Stimulated activated CD8-positive, alpha-beta memory T cell treated with anti-CD3 and anti-CD28 coated beads, Interleukin-2, amount 100 ng/mL, for 48 hours (primary cell): ENCODE measurements at places on chromosomes 16 and 17.
A peak's percentile ranks its signal among the peaks of the same experiment; 100 is the strongest.

GRCh38 chr16:13153696-13154095, 252.3 kb downstream of the SHISA9 start:
- DNase-seq = no peak

- no peak for DNase-seq
Observed at GRCh38 chr17:78878871-78879527, 24.0 kb downstream of the CEP295NL start.

DNA sequence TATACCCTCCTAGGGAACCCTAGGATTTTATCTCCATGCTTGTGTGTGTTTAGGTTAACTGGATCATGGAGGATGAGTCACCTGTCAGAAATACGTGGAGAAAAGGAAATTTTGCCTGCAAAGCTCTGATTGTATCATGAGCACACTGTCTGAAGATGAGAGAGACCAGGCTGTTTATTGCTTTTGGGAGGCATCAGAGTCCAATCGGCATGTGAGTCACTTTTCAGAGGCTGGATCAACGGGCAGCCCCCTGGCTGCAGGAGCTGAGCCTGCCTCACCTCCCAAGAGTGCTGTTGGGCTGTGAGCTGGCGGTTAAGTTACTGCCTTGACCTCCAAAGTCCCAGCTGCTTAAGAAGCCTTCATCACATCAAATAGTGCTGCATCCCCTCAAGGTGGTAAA, 41.5 kb upstream of the MED9 start:
- no peak for DNase-seq

GRCh38 chr16:75486014-75486675, 9.1 kb downstream of the CHST6 start:
- DNase-seq = no peak

DNA sequence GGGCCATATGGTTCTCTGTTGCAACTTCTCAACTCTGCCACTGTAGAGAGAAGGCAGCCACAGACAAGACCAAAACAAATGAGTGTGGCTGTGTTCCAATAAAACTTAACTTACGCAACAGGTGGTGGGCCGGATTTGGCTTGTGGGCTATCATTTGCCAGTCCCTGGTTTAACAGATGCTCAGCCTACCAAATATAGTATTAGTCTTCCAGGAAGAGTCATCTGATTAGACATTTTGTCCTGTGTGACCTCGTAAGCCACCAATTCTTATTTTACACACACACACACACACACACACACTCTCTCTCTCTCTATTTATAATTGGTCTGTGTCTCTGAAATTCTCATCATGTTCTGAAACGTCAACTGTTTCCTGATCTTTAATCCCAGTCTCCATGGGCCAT, 245.9 kb downstream of the XYLT1 start:
- DNase-seq = no peak

- DNase-seq = no peak
Observed at GRCh38 chr17:78611607-78612006, 34.4 kb upstream of the DNAH17 start.

GRCh38 chr17:46916211-46916610, 6.7 kb upstream of the GOSR2 start:
- no peak for DNase-seq

DNA sequence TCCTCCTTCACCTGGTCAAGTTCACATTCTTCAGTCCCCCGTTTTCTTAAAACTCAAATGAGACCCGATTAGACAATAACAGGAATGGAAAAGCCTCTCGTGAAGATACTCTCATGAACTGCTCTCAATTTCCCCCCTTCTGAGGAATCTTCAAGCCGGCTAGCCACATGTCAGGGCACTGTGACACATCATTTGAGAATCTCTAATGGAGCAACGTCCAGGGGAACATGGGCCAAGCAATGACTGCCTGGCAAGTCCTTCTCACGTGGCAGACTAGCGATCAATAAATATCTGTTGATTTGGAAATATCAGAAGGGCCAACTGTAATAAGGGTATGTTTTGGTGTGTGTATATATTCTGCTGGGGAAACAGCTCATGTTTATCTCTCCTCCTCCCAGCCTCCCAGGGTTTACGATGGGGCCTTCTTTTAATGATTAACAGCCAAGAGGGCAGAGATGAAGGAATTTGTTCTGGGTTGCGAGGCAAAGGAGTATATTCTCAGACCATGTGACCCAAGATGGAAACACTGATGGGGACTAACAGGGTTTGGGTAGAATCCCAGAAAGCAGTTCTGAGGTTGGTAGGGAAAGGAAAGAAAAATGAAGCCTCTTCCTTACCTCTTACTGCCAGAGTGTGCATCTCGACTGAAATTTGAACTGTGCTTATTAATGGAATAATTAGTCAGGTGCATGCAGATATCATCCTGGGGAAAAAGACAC, 21.4 kb downstream of the TTLL6 start:
- no peak for DNase-seq

DNA sequence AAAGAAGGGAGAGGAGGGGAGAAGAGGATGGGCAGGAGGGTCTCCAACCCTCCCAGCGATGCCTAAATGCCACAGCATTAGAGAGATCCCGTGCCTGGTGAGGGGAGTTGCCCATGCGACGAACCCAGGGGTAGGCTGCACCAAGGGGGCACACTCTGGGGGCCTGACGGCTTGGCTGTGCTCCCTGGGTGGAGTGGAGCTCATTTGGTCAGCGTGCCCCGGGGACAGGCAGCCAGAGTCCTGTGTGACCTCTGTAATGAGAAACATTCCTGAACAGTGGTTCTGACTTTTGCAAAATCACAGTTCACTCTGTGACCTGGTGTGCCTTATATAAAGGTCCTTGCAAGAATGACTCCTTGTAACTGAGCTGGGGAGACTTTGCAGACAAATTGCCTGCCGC, 205.0 kb upstream of the N4BP1 start:
- DNase-seq = no peak

- no peak for DNase-seq
Observed at GRCh38 chr16:84823484-84823883, 3.7 kb downstream of the CRISPLD2 start.

- no peak for DNase-seq
Observed at GRCh38 chr17:71461498-71462169, 659.2 kb upstream of the SOX9 start.

- DNase-seq = no peak
Observed at GRCh38 chr17:83069931-83070742, 9.3 kb upstream of the METRNL start.

GRCh38 chr16:74923766-74924460, 61.0 kb downstream of the WDR59 start:
- DNase-seq = no peak

- DNase-seq = peak; percentile 38
Observed at GRCh38 chr17:33674685-33675084, 381.6 kb upstream of the ASIC2 start.

GRCh38 chr17:35468475-35468874, 19.9 kb upstream of the SLFN13 start:
- DNase-seq = no peak

DNA sequence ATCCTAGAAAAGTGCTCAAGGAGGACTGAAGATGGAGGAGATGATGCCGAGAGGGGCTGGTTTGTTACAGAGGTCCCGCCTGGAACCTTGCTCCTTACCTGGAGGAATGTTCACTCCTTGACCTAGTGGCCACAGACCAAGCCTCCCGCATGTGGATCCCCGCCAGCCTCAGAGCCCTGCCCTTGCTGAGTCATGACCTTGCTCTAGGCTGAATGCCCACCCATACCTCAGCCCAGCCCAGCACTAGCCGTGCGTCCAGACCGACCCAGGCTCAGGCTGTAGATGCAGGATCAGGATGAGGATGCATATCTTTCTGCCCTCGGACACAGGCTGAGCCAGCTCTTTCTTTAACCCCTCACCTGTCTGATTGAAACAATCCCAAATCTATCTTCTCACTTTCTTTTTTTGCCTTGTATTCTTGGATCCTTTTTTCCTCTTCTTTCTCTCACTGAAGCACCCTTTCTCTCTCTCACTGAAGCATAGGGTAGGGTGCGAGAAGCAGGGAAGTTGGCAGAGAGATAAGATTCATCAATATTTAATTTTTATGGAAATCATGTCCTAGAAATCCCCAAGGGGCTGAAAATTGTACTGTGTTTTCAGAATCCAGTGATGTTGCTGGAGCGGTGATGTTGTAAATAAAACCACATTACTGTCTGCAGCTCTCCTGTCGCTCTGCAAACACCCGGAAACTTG, 34.9 kb downstream of the WSCD1 start:
- DNase-seq = no peak

GRCh38 chr17:64497565-64498035, 746 bp upstream of the POLG2 start:
- no peak for DNase-seq

- DNase-seq = no peak
Observed at GRCh38 chr16:49060728-49061127, 220.9 kb downstream of the CBLN1 start.

DNA sequence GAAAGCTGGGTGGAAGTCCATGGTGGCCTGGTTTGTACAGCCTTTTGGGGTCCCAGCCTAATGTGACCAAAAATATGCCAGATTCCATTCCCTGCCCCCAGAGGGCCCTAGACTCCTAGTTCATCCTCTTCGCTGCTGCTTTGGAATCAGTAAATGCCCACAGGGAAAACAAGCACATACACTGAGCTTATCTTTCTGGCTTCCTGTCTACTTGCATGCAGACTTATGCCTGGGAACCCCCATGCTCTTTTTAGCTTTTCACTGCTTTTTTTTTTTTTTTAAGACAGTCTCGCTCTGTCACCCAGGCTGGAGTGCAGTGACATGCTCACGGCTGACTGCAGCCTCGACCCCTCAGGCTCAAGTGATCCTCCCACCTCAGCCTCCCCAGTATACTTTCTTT, 6.2 kb upstream of the CD300LG start:
- no peak for DNase-seq

DNA sequence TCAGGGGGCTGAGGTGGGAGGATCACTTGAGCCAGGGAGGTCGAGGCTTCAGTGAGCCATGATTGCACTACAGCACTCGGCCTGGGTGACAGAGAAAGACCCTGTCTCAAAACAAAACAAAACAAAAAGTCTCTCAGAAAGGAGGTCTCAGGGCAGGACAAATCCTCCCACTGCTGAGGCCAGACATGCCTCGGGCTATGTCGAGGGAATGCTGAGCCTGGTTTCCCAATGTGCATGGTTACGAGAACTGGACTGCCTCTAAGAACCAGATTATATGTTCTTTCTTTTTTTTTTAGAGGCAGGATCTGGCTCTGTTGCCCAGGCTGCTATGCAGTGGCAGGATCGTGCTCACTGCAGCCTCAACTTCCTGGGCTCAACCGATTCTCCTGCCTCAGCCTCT, 27.6 kb downstream of the TRAP1 start:
- DNase-seq = no peak

DNA sequence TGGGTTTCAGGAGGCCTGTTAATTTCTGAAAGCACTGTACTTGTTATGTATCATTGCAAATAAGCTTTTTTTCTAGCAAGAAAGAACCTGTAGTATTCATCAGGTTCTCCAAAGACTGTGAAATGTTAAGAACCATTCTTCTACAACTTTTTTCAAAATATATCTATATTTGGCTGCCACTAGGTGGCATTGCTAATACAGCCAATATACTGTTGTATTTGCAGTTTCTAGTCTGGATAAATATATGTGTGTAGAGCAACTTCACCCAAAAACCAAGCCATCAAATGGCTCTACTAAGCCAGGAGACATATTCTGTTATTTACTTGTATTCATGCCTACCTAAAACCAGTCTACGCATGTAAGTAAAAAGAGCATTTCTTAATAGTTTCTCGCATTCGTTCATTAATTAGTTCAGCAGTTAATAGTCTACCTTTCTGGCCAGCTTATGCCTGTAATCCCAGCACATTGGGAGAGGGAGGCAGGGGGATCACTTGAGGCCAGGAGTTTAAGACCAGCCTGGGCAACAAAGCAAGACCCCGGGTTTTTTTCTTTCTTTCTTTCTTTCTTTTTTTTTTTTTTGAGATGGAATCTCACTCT, 39.5 kb downstream of the VMP1 start:
- DNase-seq = no peak

DNA sequence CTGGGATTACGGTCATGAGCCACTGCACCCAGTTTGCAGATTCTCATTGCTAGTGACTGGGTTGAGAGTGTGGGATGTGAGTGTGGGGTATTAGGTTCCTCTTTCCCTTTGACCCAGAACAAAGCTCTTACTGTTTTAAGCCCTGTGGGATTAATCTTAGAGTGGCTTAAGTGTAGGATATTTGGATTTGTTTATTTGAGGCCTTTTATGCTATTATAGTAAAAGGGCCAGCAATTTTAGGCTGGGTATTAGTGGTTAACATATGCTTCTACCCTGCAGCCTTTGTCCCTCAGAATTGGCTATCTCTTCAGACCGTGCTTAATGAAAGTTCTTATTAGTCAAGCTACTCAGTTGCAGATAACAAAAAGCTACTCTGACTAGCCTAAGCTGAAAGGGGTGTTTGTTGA, 3.2 kb downstream of the SGF29 start:
- no peak for DNase-seq

GRCh38 chr17:42502091-42502490, 34.0 kb upstream of the NAGLU start:
- no peak for DNase-seq

- DNase-seq = no peak
Observed at GRCh38 chr16:84271866-84272265, 22.8 kb upstream of the WFDC1 start.

DNA sequence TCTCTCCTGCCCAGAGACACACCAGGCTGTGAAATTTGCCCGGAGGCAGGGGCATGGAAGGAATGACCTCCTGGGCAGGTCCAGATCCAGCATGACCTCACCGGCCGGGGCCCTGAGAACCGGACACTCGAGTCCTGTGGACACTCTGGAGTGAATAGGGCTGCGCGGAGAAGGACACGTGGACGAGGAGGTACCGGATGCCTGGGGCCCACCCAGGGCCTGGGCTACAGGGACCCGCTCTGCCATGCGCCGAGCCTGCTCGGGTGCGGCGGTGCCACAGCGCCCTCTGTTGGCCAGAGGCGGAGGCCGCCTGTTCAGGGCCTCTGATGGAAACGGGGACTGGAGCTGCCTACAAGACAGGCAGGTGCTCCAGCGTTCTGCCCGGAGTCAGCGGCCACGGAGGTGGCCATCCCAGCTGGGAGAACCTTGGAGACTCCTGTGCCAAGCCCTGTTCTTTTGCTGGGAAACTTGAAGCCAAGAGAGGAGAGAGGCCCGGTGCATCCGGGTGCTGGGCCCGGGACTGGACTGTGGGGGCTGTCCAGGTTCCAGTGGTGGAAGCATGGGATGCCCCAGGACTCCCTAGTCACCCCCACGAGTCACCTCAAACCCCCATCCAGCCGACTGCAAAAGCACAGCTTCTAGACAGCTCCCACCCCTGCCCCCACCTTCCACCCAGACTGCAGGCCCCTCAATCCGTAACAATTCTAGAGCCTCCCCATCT, 19.3 kb upstream of the NXPH3 start:
- DNase-seq = peak; percentile 82

DNA sequence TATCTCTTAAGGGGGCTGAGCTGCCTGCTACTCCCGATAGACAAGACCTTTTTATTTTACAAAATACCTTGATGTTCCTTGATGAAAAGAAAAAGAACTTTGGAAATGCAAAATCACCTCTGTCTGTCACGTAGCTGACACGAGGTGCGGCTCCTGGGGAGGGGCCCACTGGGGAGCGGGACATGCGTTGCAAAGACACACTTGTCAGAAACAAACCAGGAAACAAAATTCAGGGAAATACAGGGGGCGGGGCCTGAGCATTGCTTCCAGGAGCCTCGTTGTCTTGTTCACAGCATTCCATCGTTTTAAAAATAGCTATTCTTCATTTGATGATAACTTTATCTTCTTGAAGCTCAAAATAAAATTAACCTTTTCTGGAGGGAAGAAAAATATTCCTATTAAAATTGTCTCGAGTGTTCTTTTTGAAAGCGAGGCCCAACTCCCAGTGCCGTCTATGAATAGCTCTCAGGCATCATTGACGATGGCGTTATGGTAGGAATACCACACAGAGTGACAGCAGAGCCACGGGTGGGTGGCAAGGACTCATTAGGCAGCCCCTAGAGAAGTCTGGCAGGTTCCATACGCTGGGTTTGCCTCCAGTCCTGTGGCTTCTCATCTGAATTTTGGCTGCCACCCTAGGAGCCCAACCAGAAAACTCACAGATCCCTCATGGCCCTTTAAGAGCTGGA, 286.9 kb downstream of the CPPED1 start:
- DNase-seq = no peak
